ENCODE measurements at places on chromosomes 5 and 9.
A peak's percentile ranks its signal among the peaks of the same experiment; 100 is the strongest.

DNA sequence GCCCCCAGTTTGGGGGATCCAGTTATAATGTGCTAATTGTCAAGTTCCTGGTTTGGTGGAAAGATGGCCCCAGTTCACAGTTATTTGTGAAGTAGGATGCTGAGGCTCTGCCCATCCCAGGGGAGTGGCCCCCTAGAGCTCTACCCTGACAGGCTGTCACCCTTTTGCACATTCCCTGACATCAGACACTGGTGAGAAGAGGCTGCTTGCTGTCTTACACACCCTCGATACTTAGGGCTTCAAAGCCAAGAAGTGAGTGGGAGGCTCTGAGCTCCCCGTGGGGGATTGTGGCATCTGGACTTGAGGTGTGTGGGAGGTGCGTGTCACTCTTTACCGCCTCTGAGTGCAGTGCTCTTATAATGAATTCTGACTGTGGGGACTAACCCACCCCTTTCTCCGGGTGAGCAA is 168.5 kb downstream of the DOCK2 start:
- no peak for DNase-seq

DNA sequence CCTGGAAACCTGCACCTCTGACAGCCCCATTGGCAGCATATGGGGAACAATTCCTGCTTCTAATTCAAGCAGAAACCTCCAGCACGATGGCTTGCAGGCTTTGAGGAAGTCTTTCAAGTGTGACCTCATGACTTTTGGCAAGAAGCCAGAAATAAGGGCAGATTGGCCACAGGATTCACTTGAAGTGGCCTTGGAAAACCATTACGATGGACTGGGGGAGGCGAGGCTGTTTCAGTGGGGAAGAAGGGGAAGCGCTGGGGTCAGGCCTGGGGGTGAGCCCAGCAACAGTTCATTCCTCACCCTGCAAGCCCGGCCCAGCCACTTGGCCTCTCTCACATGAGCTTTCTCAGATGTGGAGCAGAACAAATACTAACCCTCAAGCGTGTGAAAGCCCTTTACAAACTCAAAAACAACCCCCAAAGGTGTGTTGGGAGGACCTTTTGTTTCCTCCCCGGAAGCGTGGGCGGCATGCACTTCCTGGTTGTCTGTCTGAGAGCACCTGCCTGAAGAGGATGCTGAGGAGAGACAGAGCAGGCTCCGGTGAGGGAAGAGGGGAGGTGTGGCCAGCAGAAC is 26.9 kb upstream of the EEIG1 start:
- peak; percentile 74 for DNase-seq

DNA sequence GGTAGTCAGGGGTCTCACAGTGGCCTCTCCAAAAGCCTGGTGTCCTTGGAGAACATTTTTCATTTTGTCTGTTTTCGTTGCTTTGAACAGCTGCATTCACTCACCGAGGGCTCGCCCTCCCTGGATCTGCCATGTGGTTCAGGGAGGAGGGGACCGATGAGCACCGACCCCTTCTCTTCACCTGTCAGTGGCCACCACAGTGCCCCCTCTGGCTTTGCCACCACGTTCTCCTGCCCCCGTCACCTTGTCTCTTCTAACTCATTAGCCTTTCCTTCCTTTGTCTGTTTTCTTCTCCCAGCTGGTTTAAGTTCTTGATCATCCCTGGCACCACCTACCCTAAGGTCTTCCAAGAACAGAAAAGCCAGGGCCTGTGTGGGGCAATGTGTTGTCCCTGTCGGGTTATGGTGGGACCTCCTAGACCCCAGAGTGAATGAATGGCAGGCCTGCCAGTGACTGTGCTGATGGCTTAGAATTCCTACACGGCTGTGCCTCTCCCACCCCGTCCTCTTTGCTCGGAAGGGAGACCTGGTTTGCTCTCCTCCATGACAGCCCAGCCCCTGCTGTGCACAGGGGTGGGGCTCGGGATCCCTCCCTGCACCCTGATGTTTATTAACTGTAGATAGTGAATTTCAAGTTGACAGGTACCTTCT is 90.0 kb downstream of the ANKRD33B start:
- DNase-seq: no peak

DNA sequence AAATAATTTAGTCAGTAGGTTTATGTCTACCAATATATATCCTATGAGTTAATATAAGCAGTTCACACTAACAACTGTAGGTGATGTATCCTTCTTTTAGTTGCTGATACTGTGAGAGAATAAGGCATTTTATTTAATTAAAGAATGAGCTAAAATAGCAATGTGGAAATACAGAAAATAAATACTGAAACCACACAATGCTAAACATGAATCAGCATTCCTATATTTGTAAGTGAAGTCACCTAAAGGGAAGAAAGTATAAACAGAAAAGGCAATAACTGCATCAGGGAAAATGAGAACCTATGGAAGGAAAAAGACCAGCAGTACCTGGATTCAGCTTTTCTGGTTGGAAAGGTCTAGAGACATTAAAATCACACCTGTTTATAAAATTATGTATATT is 336.0 kb downstream of the PDE4D start:
- no peak for DNase-seq

GRCh38 chr9:1709347-1709746 is 305.8 kb upstream of the SMARCA2 start:
- DNase-seq: no peak
